ENCODE measurements at places on chromosomes 4 and X.

GRCh38 chr4:173494013-173494970, 35.7 kb downstream of the HAND2 start:
- DNase-seq, result peak; percentile 29

DNA sequence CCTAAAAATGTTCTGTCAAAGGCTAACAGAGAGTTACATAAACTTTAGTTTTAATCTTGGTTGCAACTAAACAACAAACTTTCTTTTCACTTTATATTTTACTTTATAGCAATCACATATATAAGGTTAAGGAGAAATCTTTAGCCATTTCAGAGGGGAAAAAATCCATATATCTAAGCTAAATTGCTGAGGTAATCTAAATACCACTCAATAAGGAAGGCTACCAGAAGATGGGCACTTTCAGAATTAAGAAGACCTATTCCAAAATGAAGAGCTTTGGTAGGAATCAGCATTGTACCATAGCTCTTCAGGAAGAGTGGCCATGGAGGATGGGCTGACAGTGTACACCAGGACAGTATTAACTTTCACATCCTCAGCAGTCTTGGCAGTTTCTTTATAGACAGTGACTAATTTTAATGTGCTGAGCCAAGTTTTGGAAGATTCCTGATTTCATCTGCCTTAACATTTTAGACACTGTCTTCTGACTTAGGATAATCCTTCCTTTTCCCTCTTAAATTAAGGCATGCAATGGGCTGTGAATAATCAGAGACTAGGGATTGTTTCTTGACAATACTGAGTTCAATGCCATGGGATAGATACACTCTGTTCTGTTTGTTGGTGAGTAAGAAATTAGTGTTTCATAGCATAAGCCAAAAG, 7.1 kb downstream of the FAT4 start:
- DNase-seq, result no peak

DNA sequence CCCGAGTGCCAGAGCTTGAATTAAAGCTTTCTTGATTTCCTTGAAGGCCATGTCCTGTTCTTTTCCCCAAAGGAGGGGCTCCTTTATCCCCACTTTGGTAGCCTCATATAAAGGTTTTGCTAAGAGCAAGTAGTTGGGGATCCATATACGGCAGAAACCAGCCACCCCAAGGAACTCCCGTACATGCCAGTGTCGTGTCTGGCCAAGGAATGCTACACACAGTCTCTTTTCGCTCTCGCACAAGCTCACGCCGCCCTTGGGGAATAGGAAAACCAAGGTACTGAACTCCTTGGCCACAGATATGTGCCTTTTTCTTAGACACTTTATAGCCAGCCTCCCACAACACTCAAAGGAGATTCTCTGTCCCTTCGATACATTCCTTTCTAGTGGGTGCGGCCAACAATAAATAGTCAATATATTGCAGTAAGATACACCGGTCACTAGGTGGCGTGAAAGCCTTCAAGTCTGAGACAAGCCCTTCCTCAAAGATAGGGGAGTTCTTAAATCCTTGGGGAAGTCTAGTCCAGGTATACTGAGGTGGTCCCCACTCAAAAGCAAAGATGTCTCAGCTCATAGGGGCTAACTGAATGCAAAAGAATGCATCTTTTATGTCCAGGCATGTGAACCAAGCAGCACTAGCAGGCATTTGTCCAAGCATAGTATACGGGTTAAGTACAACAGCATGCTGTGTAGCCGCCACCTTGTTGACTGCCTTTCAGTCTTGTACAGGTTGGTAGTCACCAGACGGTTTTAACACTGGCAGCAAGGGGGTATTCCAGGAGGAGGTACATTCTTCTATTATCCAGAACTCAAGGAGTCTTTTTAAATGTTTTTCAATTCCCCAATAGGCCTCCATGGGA, 57.8 kb upstream of the XAGE1B start:
- peak; percentile 54 for DNase-seq

DNA sequence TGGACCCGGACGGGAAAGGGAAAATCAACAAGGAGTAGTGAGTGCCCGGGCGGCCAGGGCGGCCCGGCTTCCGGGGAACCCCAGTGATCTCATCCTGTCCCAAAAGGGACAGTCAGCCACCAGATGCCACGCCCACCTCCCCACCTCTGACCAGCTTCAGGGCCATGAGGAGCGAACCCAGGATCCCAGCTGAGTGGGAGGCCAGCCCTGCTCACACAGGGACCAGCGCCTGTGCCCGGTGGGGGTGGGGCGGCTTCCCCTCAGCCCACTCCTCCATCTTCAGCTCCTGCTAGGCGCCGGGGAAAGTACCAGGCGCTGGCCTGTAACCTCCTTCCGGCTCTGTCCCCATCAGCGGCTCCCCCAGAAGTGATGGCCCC, 6.2 kb downstream of the MYL5 start:
- no peak for DNase-seq

DNA sequence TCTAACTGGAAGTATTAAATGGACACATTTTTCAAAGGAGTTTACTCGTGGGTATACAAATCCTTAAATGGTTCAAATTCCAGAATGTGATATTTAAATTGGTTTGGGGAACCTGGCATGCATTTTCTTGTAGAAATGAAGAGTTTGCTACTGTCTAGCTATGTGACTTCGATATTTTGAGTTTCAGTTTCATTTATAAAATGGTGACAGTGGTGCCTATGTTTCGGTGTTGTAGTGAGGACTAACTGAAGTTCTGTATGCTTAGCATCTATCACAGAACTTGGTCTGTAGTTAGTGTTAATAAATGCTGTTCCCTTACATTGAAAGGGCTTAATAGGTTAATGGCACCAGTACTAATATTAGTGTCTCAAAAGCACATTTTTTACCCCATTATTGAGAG, 29.4 kb downstream of the TRPC5 start:
- DNase-seq, result no peak

GRCh38 chr4:95638920-95639501, 90.2 kb upstream of the UNC5C start:
- DNase-seq, result no peak

- no peak for DNase-seq
These were observed 149.3 kb downstream of the PALLD start for GRCh38 chr4:168646001-168646768.

DNA sequence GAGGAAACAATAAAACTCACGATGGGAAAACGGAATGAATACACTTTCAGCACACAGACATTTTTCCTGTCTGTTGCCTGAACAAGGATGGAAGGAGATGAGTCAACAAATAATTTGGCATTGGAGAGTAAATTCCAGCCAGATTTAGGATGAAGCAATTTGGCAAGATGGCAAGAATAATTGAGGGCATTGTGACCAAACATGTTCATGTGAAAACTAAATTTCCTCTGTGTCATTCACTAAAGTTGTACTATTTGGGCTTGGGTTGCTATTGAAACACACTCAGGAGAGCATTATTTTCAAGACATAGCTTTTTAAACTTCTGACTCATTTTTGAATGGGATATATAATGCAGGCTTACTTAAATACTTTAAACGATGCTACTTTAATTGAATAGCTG, 1614.4 kb downstream of the PCDH19 start:
- no peak for DNase-seq

GRCh38 chrX:15233416-15234015, 36.4 kb downstream of the ASB9 start:
- DNase-seq, result no peak

GRCh38 chr4:74423104-74423503, 21.8 kb upstream of the AREG start:
- no peak for DNase-seq

GRCh38 chr4:81923140-81923539, 450.7 kb downstream of the HNRNPD start:
- no peak for DNase-seq
